ENCODE measurements at places on chromosomes 1 and 21.

DNA sequence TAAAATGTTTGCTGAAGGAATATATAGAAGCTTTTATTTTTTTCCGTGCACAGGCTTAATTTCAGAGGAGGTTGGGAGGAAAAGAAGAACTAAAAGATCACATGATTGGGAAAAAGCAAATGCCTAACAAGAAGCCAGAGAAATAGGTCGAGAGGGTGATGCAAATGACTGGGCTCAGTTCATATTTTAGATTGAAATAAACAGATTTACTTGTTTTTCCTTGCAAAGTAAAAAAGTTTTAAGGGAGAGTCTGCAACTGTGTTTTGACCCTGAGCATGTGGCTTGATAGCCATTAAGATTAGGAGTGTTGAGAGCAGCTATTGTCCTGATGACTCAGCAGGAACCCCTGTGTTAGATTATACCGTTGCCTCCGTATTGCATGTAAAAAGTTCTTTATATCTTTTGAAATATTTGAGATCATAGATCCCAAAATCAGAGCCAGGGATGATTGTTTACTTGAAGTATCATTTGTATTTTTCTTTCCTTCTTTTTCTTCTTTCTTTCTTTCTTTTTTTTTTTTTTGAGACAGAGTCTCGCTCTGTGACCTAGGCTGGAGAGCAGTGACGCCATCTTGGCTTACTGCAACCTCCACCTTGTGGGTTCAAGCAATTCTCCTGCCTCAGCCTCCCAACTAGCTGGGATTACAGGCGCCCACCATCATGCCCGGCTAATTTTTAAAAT, 20.2 kb downstream of the CLIC4 start:
- no peak for DNase-seq

GRCh38 chr21:42291003-42291750, 24.0 kb downstream of the TFF3 start:
- no peak for DNase-seq

GRCh38 chr1:243950166-243950565, 100.1 kb upstream of the AKT3 start:
- DNase-seq: no peak

- DNase-seq: no peak
These were observed 490.8 kb upstream of the ADGRL4 start for GRCh38 chr1:79497193-79497773.

DNA sequence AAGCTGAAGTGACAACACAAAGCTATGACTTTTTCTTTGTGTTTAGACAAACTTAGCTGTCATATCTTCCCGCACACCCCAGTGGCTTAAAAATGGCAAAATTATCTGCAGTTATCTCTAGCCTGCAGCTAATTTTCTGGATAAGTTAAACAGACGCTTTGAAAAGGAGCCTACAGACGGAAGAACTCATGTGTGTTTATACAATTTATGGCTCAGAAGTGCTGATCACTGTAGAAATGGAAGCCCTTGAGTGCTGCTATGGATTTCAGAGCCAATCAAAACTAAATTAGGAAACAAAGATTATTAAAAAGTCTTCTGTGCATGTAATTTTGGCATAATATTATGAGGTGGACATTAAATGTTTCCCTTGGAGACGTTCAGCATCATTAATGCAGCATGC, 11.6 kb downstream of the NTNG1 start:
- no peak for DNase-seq

DNA sequence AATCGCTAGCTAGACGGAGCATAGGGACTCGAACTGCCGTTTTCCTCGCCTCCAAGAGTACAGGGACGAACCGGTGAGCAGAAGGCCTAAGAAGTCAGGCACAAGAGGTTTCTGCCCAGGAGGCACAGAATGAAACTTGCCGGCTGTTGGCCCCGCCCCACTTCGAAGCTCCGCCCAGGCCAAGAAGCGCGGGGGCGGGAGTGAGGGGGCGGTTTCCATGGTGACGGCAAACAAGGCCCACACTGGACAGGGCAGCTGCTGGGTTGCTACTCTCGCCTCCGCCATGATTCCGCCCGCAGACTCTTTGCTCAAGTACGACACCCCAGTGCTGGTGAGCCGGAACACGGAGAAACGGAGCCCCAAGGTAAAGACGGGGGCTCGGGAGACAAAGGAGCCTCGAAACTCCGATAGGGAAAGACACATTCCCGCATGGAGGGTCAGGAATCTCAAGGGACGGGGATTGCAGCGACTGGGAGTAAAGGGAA, at the start of gene DNALI1:
TSS of gene DNALI1 (plus strand) at position 229 of the 485 bp plus-strand sequence. CDS start at position 284, 55 bp downstream.
- DNase-seq: no peak

GRCh38 chr1:51945591-51945990, 44.9 kb downstream of the RAB3B start:
- DNase-seq: no peak

- no peak for DNase-seq
These were observed 262.3 kb upstream of the SNX7 start for GRCh38 chr1:98399218-98399617.

- DNase-seq: no peak
These were observed 146.8 kb downstream of the PAPPA2 start for GRCh38 chr1:176609556-176610408.

Data from T-helper 1 cell (primary cell).